Stimulated activated CD4-positive, alpha-beta T cell treated with anti-CD3 and anti-CD28 coated beads, Interleukin-1b, Interleukin-23, amount 100 ng/mL, for 48 hours (primary cell): ENCODE measurements at places on chromosomes 13 and 19.

DNA sequence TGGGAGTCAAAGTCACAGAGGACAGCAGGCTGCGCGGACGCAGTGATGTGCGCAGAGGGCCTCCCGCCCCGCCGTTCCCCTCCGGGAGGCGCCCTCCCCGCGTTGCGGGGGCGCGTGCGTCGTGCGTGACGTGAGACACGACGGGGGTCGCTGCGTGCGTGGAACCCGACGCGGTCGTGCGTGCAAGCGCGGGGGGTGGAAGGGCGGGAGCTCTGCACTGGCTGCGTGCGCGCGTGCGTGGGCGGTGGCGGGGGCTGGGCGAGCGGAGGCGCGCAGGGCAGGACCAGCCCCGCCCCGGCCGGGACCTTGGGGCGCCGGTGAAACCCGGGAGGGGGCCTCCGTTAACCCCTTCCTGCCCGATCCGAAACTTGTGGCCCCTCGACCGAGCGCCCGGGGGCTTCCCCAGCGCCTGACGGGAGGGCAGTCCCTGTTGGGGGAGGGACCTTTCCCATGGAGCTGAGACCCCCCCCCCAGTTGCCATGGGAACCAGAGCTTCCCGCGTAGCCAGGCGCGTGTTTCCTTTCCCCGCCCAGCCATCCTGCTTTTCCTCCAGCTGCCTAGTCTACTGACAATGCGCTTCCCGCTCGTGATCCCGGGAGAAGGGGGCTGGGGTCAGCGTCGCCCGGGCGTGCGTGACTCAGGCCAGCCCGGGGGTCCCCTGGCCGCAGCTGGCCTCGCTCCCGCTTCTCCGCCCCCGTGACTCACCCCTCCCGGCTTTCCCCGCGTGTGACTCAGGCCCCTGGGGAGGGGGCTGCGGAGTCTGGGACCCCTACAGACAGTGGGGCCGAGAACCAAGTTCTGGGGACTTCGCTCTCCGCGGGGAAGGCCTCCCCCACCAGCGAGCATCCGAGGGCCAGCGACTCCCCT is 7.3 kb upstream of the HOOK2 start:
- peak; percentile 89 for DNase-seq

DNA sequence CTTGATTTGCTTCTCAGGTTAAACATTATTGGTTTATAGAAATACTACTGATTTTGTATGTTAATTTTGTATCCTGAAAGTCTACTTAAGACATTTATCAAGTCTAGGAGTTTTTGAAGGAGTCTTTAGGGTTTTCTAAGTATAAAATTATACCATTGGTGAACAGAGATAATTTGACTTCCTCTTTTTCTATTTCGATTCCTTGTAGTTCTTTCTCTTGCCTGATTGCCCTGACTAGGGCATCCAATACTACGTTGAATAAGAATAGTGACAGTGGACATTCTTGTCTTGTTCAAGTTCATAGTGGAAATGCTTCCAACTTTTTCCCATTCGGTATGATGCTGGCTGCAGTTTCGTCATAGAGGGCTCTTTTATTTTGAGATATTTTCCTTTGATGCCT is 807.5 kb upstream of the SLC10A2 start:
- DNase-seq, result no peak

- DNase-seq, result no peak
Observed at GRCh38 chr19:53172889-53173288, 14.0 kb upstream of the ZNF347 start.

GRCh38 chr13:67013709-67014108 is 216.4 kb downstream of the PCDH9 start:
- no peak for DNase-seq

GRCh38 chr19:45774765-45775164 is 5.7 kb upstream of the SIX5 start:
- DNase-seq, result no peak

DNA sequence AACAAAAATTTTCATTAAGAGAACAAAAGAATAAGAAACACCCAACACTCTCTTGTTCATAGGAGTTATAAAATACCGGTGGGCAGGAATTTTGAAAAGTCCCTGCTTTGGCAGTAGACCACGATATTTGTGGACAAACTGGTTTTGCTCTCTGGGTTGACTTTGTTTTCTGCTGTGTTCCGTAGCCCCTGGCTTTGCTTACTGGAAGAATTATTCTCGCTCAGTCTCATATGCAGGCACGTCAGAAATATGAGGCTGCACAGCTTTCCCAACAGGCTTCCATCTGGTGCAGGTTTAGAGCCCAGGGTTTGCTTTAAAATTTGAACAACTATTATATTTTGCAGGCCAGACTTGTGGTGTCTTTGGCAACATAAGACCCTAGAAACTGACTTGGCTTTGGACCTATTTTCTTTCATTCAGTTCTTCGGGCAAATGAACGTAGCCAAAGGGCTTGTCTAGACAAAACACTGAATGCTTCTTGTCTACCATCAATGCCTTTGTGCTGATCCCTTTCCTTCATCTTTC is 2012.6 kb downstream of the PCDH9 start:
- no peak for DNase-seq

DNA sequence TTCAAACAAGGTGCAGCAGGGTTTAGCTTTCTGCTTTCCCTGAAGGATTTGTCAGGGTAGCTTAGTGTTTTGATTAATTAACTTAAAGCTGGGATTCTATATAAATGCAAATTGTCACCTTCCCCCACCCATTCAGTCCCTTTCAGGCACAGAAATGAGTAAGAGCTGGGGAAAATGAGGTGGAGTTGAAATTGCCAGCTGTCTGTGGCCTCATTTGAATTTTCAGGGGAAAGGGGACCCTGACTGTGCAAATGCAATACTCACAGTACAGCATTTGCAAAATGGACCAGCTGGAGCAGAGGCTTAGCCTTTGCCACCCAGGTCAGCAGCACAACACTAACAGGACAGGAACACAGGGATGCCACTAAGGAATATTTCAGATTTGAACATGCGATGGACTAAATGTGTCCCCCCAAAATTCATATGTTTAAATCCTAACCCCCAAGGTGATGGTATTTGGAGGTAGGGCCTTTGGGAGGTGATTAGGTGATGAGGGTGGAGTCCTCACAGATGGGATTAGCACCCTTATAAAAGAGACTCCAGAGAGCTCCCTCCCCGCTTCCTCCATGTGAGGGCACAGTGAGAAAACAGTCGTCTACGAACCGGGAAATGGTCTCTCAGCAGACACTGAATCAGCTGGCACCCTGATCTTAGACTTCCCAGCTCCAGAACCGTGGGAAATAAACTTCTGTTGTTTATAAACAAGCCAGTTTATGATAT is 59.5 kb upstream of the CYSLTR2 start:
- no peak for DNase-seq

- DNase-seq, result no peak
Observed at GRCh38 chr19:10830931-10831779, 4.9 kb downstream of the TMED1 start.

DNA sequence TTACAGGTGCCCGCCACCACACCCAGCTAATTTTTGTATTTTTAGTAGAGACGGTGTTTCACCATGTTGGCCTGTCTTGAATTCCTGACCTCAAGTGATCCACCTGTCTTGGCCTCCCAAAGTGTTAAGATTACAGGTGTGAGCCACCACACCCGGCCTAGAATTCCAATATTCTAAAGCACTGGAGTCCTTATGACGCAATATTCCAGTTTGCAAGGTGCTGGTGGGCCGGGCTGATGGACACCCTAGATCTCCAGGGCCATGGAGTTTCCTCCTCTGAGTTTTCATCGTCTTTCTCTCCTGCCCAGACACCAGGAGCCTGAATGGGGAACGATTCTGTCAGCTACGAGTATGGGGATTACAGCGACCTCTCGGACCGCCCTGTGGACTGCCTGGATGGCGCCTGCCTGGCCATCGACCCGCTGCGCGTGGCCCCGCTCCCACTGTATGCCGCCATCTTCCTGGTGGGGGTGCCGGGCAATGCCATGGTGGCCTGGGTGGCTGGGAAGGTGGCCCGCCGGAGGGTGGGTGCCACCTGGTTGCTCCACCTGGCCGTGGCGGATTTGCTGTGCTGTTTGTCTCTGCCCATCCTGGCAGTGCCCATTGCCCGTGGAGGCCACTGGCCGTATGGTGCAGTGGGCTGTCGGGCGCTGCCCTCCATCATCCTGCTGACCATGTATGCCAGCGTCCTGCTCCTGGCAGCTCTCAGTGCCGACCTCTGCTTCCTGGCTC is 8.5 kb upstream of the DHX34 start:
- no peak for DNase-seq

DNA sequence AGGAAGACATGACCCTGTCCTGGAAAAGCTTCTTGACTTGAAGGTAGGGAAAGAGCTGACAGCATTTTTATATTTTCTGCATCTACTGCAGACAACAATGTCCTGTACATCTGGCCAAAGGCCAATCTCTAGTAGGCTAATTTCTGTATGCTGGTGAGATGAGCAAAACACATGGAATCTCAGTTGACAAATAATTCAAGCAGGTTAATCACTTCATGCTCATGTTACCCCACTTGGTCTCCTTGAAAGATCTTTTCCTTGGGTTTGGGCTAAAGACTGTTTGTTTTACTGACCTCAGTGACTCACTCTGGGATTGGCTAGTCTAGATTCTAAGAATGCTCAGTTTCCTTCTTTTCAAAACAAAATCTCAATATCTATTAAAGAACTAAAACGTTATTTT is 298.8 kb downstream of the LMO7 start:
- no peak for DNase-seq

- DNase-seq, result no peak
Observed at GRCh38 chr19:1374250-1374577, 9.5 kb upstream of the NDUFS7 start.
